H9 (cell line): ENCODE measurements at places on chromosomes 7 and 10. TPM values are rescaled to one million over a fixed set of nuclear protein-coding genes. Genes with fewer than 3 reads are reported as not detected.

DNA sequence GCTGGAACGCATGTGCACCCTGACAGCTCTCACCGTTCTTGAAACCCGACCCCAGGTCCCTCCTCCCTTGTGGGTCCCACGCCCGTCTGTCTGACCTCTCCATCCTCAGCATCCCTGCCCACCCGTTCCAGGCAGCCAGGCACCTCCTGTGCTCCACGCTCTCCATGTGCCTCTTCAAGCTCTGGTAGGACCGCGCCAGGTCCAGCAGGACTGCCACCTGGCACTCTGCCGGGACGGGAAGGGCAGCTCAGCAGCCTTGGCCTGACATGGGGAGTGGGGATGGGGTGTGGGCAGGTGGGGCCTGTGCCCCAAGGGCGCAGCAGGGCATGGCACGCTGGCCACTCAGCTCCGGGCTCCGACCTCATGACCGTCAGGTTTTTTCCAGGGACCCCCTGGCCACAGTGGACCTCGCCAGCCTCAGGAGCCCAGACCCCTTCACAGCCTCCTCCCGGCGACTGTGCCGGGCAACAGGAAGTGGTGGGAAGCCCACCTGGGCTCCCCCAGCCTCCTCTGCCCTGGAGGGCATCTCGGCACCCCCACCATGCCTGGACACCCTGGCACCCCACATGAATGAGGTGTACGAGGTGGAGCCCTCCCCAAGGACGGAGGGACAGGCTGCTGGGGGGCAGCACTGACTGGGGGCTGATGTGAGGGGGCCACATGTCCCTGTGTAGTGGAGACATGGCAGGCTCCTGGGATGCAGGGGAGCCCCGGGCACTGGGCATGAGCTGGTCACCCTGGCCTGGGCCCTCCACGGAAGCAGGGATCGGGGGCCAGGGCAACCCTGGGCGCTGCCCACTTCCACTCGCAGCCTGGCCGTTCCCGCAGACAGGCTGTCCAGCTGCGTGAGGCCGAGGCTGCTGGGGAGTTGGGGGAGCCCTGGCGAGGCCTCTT lies 25.1 kb upstream of the NKX6-2 start:
- H3K27me3 ChIP-seq = no peaks in the 10 kb centered on the region
- DNase-seq = no peak
- no peaks in the 10 kb centered on the region for H3K4me1 ChIP-seq
- H3K4me3 ChIP-seq = no peak overlapping the region
- no peak overlapping the region for H3K27ac ChIP-seq
- no peaks in the 10 kb centered on the region for H3K36me3 ChIP-seq

- H3K27me3 ChIP-seq = no peaks in the 10 kb centered on the region
- no peak for DNase-seq
- no peak overlapping the region for H3K27ac ChIP-seq
Measured at GRCh38 chr10:71272056-71272771, 46.8 kb upstream of the SLC29A3 start.

DNA sequence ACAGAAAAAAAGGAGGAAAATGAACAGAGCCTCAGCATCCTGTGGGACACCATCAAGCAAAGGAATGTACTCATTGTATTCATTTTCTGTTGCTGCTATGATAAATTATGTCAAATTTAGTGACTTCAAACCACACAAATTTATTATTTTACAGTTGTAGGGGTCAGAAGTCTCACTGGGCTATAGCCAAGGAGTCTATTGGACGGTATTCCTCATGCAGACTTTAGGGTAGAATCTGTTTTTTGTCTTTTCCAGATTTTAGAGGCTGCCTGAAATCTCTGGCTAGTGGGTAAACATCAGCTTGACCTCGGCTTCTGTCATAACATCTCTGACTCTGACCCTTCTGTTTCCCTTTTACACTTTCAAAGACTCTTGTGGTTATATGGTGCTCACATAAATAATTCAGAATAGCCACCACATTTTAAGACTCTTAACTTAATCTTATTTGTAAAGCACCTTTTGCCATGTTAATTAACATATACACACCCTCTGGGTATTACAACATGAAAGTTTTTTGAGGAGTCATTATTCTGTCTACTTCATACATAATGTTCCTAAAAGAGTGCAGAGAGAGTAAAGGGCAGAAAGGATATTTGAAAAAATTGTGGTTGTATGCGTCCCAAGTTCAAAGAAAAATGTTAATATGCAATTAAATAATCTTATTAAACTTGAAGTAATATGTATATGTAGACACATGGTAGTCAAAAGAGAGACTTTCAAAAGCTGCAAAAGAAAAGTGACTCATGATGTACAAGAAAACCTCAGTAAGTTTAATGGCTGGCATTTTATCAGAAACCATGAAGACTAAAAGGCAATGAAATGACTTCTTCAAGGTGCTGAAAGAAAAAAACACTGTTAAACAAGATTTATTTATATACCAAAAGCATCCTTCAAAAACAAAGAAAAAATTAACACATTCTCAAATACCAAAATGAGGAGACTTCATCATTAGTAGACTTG lies 70.8 kb upstream of the MEOX2 start:
- no peak for DNase-seq
- H3K36me3 ChIP-seq = no peaks in the 10 kb centered on the region
- no peak overlapping the region for H3K27ac ChIP-seq
- H3K4me1 ChIP-seq = no peaks in the 10 kb centered on the region

DNA sequence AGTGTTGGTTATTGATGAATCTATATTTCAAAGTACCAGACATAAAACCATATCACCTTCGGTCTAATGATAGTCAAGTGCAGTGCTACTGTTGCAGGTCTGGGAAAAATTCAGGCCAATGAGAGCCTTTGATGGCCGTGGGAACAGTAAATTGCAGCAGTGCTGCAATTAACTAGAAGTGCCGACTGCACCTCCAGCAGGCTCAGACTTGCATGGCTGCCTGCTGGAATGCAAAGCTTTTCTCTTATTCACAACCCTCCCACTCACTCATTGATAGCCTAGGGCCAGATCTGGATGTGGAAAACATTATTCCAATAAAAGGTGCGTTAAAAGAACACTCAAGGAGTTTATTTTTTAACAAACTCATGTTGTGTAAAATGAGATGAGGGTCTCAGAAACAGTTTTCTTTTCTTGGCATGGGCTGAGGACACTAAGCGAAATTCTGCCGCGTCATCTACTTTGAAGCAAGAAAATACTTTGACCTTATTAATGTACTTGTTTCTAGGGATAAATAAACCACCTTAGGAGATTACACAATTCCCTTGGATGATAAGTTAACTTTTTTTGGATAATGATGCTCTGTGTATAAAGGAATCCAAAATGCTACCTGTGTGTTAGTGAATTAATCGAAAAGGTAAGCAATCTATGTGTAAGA lies 17.1 kb downstream of the PLXDC2 start:
- H3K27me3 ChIP-seq = no peaks in the 10 kb centered on the region
- peaks cover 20% of the 10 kb centered on the region for H3K36me3 ChIP-seq
- no peak overlapping the region for H3K27ac ChIP-seq
- peaks cover 10% of the 10 kb centered on the region; the same call in 1 of the 2 replicates for H3K4me1 ChIP-seq

DNA sequence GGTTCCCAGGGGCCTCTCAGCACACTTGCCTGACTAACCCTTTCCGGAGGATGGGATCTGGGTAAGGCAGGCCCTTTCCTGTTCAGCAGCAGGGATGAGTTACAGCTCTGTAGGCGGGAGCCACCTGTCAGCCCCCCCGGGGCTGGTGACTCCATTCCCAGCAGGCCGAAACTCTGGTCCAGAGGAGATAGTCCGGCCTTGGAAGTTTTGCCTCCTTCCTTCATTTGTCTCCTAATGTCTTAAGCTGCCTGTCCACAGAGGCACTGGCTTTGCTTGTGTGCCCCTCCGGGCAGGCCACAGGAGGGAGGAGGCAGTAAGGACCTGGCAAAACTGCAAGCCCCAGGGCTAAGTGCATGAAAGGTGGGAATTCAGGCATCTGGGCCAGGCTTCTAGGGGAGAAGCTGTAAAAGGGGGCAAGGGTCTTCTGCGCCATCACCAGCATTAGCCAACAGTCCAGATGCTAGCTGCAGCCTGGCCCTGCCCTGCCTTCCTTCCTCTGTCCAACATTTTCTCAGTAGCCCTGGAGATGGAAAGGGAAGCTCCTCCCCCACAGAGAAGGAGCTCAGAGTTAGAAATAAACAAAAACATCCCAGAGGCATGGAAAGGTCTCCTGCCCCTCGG lies 1.2 kb downstream of the ADIRF start:
- H3K36me3 ChIP-seq = no peaks in the 10 kb centered on the region
- H3K27ac ChIP-seq = no peak overlapping the region

GRCh38 chr10:35005868-35006267 lies 84.3 kb downstream of the CUL2 start:
- DNase-seq = no peak
- H3K4me1 ChIP-seq = no peaks in the 10 kb centered on the region; the same call in 1 of the 2 replicates
- no peak overlapping the region for H3K4me3 ChIP-seq
- H3K27ac ChIP-seq = no peak overlapping the region
- no peaks in the 10 kb centered on the region for H3K27me3 ChIP-seq

GRCh38 chr7:134186801-134187200 lies 59.7 kb downstream of the LRGUK start:
- no peak for DNase-seq
- H3K27ac ChIP-seq = no peak overlapping the region
- H3K27me3 ChIP-seq = no peaks in the 10 kb centered on the region
- H3K4me3 ChIP-seq = no peak overlapping the region
- H3K36me3 ChIP-seq = no peaks in the 10 kb centered on the region

DNA sequence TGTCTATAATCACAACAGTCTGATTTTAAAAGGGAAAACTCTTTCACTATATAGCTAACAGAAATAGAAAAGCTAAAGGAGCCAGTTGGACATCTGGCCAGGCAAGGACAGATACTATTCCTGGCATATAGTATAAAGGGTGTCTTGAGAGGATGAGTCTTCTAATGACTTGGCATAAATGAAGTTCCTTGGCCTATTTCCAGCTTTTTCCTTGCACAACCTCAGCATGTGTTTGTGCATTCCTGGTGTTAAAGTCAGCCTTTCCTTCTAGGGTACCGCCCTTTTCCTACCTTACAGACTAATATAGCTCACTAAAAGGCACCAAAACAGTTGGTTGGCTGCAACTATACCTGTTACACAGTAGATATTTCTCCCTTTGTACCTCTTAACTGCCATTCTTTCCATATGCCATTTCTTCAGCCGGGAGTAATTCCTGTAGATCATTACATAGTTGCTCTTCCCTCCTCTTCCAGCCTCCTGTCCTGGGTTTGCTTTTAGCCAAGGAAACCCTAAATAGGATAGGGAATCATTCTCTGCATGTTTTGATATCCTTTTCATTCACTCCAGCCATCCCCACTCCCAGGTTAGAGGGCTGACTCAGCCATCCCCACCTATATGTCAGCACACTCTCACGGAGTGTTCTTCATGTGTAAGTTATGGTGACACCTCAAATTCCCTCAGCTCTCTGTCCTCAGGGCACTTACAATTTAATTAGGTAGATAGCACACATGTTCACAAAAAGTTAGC lies 102.1 kb upstream of the MDFIC start:
- H3K4me1 ChIP-seq = peaks cover 5% of the 10 kb centered on the region; the same call in 1 of the 2 replicates
- no peak overlapping the region for H3K27ac ChIP-seq
- H3K4me3 ChIP-seq = no peak overlapping the region
- H3K27me3 ChIP-seq = no peaks in the 10 kb centered on the region

ITGB8 gene
- 7.1 and 7.6 TPM in 2 replicates for total RNA-seq

GPR22 gene
- total RNA-seq = not detected in 2 replicates

CYP26A1 gene
- 70.4 and 72.1 TPM in 2 replicates for total RNA-seq
